Activated CD4-positive, alpha-beta T cell treated with anti-CD3 and anti-CD28 coated beads, Interleukin-2, amount 50 U/mL, for 4 hours (primary cell): ENCODE measurements at places on chromosomes 1 and 21.

DNA sequence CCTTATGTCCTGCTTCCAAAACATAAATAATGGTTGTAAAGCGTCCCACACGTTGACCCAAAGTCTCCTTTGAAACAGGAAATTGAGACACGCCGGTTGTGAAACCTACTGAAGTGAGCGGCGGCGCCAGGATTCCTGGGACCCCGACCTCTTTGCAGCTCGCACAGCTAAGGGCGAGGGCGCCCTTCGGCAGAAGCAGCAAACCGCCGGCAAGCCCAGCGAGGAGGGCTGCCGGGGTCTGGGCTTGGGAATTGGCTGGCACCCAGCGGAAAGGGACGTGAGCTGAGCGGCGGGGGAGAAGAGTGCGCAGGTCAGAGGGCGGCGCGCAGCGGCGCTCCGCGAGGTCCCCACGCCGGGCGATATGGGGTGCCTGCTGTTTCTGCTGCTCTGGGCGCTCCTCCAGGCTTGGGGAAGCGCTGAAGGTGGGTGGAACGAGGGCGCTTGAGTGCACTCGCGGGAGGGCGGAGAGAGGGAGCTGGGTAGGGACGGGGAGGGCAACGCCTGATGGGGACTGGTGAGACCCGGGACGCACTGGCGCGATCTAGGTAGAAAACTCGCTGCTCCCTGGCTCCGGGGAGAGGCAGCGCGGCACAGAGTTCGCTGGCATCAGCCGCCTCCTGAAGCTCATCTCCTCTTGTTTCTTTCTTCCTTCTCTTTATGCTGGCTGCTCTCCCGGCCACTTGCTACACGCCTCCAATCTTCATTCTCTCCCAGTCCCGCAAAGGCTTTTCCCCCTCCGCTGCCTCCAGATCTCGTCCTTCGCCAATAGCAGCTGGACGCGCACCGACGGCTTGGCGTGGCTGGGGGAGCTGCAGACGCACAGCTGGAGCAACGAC lies at the start of gene CD1D:
TSS of gene CD1D (plus strand) at position 155 of the 836 bp plus-strand sequence. CDS start at position 362, 207 bp downstream.
- DNase-seq: no peak

DNA sequence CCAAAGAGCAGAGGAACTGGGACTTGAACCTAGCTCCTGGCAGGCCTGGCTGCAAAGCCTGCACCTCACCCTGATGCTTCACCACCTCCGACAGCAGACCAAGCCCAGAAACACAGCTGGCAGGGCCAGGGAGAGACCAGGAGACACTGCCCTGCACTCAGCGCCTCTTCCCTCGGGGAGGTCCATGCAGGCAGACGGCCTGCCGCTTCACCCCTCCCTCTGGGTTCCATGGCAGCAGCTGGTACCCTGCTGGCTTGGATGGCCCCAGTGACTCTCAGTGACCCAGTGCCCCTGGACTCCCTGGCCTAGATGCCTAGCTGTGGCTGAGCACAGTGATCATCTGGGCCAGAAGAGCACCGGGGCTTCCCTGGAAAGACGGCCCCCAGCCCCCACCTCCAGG lies 65.3 kb upstream of the TARDBP start:
- DNase-seq: no peak

DNA sequence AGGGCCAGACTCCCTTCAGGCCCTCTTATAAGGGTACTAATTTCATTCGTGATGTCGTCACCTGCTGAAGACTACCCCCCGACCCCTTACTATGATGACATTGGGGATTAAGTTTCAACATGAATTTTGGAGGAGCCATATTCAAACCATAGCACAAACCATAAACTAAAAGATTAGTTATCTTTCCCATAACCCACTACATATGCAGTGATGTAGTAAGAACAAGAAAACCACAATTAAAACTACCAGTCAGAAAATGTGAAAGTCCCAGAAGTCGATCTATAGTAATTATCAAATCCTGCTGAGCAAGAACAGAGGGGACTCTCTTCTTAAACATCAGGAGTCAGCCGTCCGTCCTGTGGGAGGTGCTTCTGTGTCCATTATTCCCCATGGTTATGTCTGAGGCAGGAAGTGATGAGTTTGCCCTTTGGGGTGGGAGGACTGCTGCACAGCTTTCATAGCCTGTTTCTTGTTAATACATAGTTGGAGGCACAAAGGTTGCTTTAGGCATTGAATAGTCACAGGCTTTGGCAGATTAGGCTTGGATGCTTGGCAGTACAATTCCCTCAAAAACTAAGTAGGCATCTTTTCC lies 35.9 kb upstream of the PTGFRN start:
- DNase-seq: no peak

DNA sequence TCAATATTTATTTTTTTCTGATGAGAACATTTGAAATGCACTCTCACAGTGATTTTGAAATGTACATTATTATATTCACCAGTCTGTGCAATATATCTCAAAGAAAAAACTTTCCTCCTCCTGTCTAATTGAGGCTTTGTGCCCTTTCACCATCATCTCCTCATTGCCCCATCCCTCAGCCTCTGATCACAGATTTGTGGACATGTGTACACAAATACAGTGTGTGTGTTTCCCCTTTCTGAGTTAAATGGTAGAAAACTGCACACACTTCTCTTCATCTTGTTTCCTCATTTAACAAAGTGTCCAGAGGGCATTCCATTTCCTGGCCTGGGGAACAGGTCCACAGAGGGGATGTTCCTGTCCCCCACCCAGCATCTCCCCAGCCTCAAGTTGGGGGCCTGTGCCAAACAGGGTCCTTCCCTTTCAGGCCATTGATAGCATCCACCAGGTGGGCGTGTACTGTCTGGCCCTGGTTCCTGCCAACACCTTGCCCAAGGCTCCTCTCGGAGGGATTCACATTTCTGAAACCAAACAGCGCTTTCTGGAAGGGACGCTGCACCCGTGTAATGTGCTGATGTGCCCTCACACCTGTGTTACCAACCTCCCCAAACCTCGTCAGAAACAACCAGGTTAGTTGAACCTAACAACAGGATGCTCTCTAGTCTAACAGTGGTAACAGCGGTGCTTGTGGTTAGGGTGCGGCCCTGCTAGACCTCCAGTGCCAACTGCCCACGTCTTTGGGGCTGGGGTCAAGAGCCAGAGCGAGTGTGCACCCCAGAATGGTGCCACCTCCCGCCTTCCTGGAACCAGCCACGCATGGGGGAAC lies 54.6 kb downstream of the S100B start:
- peak; percentile 29 for DNase-seq

- DNase-seq: no peak
Measured at GRCh38 chr1:9505143-9505542, 34.1 kb upstream of the SLC25A33 start.

DNA sequence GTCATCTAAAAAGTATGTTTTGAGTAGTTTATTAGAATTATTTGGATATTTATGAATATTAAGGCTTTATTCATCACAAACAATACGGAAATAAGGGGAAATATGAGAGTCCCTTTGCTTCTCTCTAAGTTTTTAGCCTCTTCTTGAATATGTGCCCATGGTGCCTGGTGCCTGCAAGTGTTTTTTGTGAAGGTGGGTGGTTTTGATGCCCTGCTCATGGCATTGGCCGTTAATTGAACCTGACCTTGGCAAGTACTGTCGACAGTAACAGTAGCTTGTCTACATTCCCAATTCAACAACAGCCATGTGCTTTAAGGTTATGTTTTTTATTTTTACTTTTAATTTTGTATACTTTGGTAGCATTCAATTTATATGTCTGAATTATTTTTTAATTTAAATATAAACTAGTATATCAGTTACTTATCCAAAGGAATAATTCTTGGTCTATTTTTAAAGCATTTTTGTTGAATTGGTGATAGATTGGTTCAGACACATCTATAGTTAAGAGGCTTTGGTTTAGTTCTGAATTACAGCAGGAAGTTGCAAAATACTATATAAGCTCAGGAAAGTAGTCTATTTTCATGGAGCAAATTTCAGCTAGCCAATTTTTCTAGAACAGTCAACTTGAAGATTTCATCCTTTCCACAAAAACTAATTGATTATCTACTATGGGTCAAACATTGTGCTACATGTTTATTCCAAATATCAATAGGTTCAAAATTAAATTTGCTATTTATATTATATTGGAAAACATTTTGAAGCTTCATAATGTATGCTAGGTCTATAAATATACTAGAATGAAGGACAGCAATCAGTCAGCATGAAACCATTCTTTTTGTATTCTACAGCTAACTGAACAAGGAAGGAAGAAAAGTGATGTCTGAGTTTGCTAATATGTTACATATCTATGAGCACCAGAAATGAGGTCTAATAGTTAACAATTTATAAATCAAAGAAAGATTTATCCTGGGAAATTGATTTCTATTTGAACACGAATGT lies 184.4 kb downstream of the MRPL39 start:
- DNase-seq: no peak

GRCh38 chr21:44991538-44992483 lies 52.0 kb downstream of the SLX9 start:
- no peak for DNase-seq

DNA sequence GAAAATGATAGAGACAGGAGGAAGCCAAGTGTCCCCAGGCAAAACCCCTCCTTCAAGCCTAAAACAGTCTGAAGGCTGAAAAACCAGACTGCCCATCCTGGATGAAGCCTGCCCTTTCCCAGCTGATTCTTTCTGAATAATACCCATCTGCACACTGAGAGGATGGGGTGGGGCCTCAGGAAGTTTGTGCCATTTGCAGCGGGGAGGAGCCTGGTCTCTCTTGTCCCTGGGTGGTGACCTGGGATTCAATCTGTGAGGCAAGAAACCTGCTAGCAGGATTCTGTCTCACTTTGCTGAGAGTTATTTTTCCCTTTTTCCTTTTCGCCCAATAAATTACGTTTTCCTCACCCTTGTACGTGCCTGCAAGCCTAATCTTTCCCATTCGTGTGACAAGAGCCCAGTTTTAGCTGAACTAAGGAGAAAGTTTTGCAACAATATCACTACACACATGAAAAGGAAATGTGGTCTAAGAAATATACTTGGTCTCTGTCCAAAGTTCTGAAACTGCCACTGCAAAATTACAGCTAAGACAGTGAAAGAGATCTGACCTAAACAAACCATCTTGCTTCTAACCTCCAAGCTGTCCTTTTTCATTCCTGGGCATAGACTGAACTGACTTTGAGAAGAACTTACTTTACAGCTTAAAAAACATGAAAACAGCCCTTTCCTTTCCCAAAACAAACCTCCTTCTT lies 105.0 kb downstream of the COP1 start:
- DNase-seq: no peak

- no peak for DNase-seq
Measured at GRCh38 chr1:215114154-215114933, 31.8 kb downstream of the KCNK2 start.

DNA sequence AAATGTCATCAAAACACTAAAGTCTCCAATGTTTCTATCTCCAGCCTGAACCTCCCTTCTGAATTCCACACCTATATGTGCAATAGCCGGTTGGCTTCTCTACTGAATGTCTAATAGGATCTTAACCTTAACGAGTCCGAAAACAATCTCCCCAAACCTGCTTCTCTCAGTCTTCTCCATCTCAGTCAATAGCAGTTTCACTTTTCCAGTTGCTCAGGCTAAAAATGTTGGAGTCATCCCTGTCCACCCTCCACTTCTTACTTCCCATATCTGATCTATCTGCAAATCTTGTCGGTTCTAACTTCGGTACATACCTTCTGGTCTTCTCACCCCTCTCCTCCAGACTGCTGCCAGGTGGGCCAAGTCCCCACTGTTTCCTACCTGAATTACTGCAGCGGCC lies 25.5 kb upstream of the CITED4 start:
- no peak for DNase-seq

DNA sequence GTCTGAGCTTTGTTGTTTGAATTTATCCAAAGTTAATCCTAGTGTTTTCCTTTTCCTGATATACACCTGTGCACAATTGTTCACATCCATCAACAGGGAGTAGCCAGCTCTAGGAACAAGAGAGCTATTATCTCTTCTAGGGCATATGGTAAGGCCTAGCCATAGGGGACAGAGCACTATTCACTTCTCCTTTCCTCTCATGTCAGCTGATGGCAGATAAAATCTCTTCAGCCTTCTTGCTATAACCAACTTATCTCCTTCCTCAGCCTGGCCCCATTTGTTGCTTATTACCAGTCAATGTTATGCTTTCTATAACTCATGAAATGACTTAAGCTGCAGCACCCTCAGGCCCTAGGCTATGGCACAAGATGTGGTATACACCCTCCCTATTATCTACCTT lies 38.9 kb downstream of the PATJ start:
- DNase-seq: no peak

- DNase-seq: no peak
Measured at GRCh38 chr1:195939844-195940243, 668.4 kb downstream of the KCNT2 start.

- peak; percentile 32 for DNase-seq
Measured at GRCh38 chr1:159211331-159212136, 6.9 kb downstream of the ACKR1 start.

- DNase-seq: no peak
Measured at GRCh38 chr1:80769208-80769750, 1031.5 kb upstream of the ADGRL2 start.

- no peak for DNase-seq
Measured at GRCh38 chr1:178118524-178118923, 24.6 kb downstream of the RASAL2 start.

GRCh38 chr1:165481820-165482532 lies 37.0 kb upstream of the RXRG start:
- DNase-seq: no peak

- no peak for DNase-seq
Measured at GRCh38 chr1:246104927-246105326, 402.2 kb downstream of the SMYD3 start.

DNA sequence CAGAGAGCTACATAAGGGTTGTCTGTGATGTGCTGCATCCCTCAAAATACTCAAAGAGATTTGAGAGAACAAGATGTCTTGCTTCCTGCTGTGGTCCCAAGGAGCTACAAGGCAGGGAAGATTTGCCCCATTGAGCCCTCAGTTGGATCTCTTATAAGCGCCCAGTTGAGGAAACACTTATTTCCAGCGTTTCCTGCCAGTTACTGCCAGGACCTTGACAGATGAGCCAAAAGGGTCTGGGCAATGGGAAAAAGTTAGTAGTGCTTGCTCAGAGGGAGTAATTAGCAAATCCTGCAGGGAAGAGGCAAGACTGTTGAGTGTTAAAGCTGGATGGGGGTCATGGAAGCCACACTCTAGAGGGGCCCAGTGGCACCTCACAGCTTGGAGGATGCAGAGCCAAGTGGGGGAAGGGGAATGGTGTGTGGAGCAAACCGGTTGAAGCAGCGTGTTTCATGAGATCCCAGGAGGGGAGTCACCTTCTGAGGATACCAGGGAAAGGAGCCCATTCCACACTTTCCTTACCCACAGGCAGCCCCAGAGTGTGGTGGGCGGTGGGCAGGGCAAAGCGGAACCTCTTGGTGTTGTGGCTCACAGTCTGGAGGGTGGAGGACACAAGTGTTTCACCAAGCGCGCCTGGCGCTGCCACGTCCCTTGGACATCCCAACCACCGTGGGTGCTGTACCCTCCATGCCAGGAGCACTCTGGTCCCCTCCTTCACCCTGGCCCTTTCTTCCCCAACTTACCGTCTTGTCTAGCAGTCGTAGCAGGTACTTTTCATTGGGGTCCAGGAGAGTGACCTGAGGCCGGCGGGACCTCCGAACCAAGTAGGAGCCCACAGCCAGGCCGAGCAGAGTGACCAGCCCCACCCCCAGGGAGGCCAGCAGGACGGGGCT lies 805 bp downstream of the CYB5R1 start:
- no peak for DNase-seq

- DNase-seq: no peak
Measured at GRCh38 chr1:213094446-213094845, 43.4 kb downstream of the RPS6KC1 start.

- DNase-seq: no peak
Measured at GRCh38 chr1:4728319-4729089, 74.1 kb downstream of the AJAP1 start.
